Activated CD8-positive, alpha-beta memory T cell treated with anti-CD3 and anti-CD28 coated beads for 1 hour (primary cell): ENCODE measurements at places on chromosomes 3 and 15.

DNA sequence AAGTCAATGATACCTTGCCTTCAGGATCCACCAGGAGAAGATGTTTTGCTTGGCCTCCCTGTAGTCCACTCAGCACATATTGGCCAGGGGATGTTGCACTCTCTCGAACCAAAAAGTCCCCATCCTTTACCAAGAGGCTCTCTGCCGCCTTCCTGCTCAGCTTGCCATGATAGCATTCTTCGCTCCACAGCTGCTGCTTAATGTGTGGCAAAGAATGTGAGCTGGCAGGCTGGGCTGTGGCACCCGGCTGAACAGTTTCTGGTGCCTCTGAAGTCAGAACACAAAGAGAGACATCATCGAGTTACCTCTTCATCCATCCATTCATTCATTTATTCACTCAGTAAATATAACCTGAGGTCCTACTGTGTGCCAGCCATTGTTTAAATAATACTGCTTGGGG, 23.9 kb upstream of the CEP152 start:
- no peak for DNase-seq

- DNase-seq = no peak
Measured at GRCh38 chr3:159858650-159859049, 130.0 kb upstream of the IL12A start.

- no peak for DNase-seq
Measured at GRCh38 chr3:46660543-46661523, 32.6 kb downstream of the ALS2CL start.

DNA sequence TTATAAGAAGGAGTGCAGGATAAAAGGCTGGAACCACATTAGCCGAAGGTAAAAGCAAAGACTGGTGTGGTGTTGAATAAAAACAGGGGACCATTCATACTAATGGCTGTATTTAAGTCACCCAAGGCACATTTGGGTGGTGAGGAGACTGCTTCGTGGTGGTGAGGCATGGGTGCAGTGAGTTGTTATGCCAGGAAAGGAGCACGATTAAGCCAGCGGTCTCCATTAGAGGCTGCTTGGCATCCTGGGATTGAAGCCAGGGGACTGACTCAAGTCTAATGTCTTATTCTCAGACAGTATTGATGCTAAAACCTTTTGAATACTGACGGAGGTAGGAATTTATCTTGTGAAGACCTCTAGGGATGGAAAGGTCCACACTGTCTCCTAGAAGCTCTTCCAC, 21.9 kb downstream of the FEM1B start:
- no peak for DNase-seq

GRCh38 chr3:108088697-108089096, 2.1 kb downstream of the CD47 start:
- no peak for DNase-seq

DNA sequence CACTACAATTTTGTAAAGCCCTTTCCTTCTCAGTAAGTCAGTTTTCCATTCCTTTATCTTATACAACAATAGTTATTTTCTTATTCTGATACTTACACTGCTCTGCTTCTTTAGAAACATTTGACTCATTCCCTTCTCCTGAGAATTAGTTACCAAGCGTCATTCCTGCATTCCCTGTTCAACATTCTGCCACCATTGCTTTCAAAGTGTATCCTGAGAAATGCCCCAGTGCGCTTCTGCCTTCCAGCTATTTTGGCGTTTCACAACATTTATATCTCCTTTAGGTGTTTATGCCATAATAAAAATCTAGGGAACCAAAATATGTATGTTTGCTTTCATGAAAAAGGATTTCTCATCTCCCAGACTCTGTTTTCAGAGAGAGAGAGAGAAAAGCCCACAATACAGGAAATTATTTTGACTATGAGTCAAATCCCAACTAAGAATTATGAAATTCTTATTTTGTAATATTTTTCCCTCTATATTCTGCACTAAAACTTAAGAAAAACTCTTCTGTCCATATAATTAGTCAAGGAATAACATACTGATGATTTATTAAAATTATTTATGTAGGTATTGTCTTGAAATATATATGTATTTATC, 118.2 kb upstream of the RAP2B start:
- DNase-seq = no peak

DNA sequence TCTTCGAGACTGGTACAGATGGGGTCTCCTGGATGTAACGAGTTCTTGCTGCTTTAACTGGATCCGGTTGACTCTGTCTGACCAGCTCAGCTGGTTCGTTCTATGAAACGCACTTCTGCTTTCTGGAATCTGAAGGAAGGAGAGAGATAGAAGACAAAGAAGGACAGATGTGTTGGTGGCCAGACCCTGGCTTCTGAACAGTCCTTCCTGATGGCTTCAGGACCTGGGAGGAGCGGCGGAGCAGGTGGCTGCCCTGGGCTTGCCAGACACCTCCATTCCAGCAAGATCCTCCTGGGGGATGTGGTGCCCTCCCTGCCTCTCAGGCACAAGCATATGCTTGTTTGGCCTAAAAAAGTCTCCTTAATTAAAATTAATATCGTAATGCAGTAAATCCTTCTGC, 99.9 kb downstream of the APBA2 start:
- no peak for DNase-seq

GRCh38 chr3:148026009-148026588, 616.9 kb downstream of the ZIC1 start:
- no peak for DNase-seq

GRCh38 chr3:72892081-72892775, 4.4 kb downstream of the GXYLT2 start:
- no peak for DNase-seq
